Stimulated activated memory B cell treated with anti-CD40 and anti-IgM and Interleukin-4, amounts not matched to agents 10 μg/mL and 1 μg/mL and 100 μg/mL, for 72 hours (primary cell): ENCODE measurements at places on chromosomes 1 and 21.

GRCh38 chr1:44049839-44050238 lies 18.6 kb upstream of the SLC6A9 start:
- no peak for ATAC-seq

GRCh38 chr1:21622466-21623315 lies 46.5 kb downstream of the RAP1GAP start:
- peak; percentile 65 for ATAC-seq

GRCh38 chr1:91611483-91611917 lies 110.8 kb downstream of the CDC7 start:
- ATAC-seq: no peak

- ATAC-seq: no peak
Measured at GRCh38 chr21:38448671-38449385, 49.4 kb downstream of the ERG start.

GRCh38 chr1:21648352-21648730 lies 20.8 kb downstream of the RAP1GAP start:
- no peak for ATAC-seq

- no peak for ATAC-seq
Measured at GRCh38 chr1:151408891-151409290, 9.5 kb downstream of the PSMB4 start.

GRCh38 chr1:80450711-80451110 lies 1350.0 kb upstream of the ADGRL2 start:
- no peak for ATAC-seq

GRCh38 chr1:190067592-190067991 lies 410.1 kb downstream of the BRINP3 start:
- ATAC-seq: no peak

DNA sequence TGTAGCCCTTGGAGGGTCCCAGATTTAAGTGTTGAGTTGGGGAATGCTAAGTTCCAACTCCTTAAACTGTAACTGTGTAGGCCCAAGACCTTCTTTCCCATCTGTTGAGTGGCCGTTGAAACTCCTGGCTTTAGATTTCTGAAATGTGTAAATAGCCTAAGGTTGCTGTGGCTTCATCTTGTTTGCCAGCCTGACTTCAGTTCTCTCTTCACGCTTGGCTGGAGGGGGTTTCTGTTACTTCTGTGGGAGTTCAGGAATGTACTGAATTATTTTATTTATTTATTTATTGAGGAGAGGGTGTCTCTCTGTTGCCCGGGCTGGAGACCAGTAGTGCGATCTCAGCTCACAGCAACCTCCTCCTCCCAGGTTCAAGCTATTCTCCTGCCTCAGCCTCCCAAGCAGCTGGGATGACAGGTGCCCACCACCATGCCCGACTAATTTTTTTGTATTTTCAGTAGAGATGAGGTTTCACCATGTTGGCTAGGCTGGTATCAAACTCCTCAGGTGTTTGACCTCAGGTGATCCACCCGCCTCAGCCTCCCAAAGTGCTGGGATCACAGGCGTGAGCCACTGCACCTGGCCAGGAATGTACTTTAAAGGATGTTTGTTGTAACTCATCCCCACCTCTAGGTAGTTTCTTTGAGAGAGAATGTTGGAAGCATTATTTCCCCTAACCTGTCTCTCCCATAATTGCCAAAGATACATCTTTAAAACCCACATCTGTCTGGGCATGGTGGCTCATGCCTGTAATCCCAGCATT lies 5.9 kb downstream of the TTC39A start:
- no peak for ATAC-seq

DNA sequence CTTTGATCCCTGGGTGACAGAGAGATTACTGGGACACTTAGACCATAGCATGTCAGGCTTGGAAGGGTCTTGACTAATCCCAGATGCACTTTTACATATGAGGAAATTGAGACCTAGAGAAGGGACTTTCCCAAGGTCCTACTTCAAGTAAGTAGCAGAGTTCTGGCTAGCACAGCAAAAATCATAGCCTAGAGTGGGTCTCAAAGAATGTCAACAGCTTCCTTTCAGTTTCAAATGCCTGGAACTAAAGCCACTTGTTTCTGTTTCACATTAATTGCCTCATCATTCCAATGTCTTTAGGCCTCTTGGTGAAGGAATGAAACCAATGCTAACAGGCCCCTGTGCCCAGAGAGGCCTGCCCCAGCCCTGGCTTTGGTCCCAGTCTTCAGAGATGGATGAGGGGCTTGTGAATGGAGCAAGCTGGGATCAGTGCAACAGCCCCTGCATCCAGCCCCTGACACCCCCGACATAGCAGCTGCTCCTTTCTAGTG lies 26.6 kb downstream of the ATF3 start:
- ATAC-seq: peak; percentile 59

DNA sequence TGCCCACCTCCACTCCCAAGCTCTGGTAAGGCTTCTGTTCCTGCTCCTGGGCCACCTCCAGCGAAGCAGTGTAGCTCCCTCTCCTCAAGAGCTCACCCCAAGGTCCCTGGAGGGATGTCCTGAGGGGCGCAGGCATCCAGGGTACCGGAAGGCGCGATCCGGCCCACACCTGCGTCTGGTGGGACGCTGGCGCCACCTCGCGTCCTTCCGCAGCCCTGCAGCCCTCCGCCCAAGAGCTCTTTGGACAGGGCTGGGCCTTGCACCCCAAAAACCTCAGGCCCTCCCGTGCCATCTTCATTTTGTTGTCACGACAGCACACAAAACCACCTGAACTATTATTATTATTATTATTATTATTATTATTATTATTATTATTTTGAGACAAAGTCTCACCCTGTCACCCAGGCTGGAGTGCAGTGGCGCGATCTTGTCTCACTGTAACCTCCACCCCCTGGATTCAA lies 49.2 kb upstream of the PAX7 start:
- ATAC-seq: peak; percentile 47

GRCh38 chr1:108600504-108600903 lies 40.6 kb downstream of the EEIG2 start:
- no peak for ATAC-seq

GRCh38 chr1:228984646-228985631 lies 249.7 kb downstream of the RHOU start:
- ATAC-seq: no peak

- no peak for ATAC-seq
Measured at GRCh38 chr1:91799863-91800262, 86.1 kb downstream of the TGFBR3 start.

- peak; percentile 72 for ATAC-seq
Measured at GRCh38 chr1:32336963-32337675, 1.1 kb upstream of the MARCKSL1 start.

- ATAC-seq: no peak
Measured at GRCh38 chr1:38241594-38242334, 195.2 kb upstream of the POU3F1 start.

- ATAC-seq: no peak
Measured at GRCh38 chr1:219086956-219087469, 86.7 kb upstream of the LYPLAL1 start.

DNA sequence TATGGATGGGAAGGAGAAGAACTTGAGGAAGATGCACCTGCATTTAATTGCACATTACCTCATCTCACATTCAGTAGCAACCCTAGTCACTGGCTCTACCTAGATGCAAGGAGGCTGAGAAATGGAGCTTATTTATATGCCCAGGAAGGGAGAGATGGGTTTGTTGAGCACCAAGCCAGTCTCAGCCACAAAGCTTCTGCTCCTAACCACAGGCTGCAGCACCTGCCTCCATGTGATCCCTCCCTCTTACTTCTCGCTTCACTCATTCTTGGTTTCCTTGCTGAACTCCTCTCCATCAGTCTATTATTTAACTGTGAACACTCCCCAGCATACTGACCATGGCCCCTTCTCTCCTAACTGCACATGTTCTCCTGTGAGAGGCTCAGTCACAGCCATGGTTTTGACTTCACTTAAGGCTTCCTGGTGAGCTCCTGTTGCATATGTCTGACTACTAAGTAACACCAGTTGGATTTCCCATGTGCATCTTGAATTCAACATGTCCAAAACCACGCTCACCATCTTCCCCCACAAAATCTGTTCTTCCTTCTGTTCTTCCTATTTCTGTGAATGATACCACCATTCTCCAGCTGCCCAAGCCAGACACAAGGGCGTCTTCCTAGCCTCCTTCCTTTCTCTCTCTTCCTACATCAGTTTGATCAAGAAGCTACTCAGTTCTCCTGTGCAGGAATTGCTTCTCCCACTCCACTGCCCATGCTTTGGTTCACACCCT lies 139.8 kb downstream of the AK5 start:
- no peak for ATAC-seq

DNA sequence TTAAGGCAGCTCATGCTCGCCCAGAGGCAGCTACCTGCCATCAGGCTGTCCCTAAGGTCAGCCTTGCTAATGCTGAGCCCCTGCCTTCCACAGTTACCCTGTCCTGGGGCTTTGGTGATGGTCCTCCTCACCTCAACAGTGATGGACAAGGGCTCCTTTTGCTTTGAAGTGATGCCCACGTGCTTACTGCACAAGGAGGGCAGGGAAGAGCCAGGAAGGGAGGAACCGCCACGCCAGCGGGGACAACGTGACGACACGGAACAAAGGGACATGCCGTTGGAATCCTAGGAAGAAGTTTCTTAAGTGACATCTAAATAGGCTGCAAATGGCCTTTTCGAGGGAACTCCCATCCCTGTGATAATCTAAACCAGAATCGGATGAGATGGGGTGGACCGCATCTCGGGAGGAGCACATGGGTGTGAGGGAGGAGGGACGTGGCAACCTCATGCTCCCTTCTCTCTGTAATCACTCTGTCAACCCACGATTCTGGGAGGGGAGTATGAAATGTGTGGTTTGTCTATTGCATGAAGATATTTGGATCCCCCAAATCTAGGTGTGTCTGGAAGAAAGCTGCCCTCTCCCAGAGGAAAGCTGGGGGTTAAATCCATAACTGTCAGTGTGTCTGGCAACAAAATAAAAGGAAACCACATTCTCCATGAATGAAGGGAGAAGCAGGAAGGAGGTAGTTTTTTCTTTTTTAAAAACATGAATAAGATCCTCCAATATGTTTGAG lies 110.9 kb upstream of the IRF2BP2 start:
- no peak for ATAC-seq

DNA sequence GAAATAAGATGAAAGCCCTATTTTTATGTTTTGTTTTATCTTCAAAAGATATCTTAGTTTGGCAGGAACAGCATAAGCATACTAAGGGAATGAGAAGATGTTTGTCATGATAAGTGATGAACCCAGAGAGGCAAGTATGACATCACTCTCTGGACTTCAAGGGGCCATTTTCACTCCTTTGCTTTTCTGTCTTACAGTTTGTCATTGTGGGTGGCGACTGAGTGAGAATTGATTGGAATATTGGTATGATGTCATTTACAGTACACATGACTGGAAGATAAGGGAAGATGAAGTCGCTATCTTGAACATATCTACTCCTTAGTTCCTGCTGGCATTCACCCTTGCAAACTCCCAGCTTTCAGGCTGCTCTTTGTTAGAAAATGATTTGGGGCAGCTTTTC lies 258.1 kb upstream of the RAB4A start:
- no peak for ATAC-seq

DNA sequence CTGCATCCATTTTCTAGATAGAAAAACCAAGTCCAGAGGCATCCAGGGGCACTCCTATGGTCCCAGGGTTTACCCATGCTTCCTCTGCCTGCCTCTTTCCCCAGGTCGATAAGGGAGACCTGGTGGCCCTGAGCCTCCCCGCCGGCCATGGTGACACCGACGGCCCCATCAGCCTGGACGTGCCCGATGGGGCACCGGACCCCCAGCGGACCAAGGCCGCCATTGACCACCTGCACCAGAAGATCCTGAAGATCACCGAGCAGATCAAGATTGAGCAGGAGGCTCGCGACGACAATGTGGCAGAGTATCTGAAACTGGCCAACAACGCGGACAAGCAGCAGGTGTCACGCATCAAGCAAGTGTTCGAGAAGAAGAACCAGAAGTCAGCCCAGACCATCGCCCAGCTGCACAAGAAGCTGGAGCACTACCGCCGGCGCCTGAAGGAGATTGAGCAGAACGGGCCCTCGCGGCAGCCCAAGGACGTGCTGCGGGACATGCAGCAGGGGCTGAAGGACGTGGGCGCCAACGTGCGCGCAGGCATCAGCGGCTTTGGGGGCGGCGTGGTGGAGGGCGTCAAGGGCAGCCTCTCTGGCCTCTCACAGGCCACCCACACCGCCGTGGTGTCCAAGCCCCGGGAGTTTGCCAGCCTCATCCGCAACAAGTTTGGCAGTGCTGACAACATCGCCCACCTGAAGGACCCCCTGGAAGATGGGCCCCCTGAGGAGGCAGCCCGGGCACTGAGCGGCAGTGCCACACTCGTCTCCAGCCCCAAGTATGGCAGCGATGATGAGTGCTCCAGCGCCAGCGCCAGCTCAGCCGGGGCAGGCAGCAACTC lies 41.3 kb downstream of the TMCC2 start:
- ATAC-seq: no peak

GRCh38 chr1:221204055-221204833 lies 325.0 kb downstream of the HLX start:
- ATAC-seq: no peak

DNA sequence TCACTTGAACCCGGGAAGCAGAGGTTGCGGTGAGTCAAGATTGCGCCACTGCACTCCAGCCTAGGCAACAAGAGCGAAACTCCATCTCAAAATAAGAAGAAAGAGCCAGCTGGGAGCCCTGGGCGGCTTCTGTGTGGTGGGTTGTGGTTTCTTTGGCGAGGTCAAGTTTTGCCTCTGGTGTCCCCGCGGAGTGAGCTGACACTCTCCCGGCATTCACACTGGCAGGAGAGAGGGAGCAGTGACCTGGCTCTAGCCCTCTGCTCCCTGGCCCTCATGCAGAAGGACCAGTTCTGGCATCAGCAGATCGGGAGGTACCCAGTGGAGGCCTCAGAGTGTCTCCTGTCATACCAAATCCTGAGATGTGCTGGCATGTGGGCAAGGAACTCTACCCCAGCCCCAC lies 81.0 kb upstream of the VAMP3 start:
- no peak for ATAC-seq

- ATAC-seq: peak; percentile 88
Measured at GRCh38 chr1:27044613-27045151, 32.0 kb upstream of the TENT5B start.

- ATAC-seq: no peak
Measured at GRCh38 chr1:177902266-177902665, 67.6 kb downstream of the SEC16B start.

- no peak for ATAC-seq
Measured at GRCh38 chr1:219066631-219067349, 106.9 kb upstream of the LYPLAL1 start.

DNA sequence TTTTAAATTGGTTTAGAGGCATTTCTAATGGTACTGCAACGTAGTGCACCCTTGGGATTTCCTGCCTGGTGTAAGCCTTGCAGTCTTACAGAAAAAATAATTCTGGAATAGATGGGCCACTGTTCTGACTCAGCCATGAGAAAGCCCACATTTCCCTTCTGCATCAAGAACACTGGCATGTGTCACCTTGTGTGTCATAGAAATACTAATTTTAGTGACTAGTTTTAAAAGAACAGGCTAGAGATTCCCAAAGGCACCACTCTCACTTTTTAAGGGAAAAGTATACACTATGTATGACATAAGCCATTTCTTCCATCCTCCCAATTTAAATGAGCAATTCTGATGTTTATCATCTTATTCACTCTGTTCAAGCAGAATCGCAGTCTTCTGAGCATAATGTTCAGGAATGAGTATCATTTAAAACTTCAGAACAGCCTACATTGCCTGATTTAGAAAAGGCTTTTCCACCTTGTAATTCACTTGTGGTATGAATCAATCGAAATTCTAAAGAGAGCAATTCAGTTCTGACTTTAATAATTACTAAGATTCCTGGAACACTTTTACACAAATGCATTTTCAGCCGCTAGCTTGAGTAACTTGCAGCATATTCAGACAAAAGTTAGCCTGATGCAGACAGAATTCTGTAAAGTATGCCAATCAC lies 18.8 kb downstream of the RGS13 start:
- no peak for ATAC-seq
